ENCODE measurements at places on chromosomes 11 and 22. TPM values are rescaled to one million over a fixed set of nuclear protein-coding genes. Genes with fewer than 3 reads are reported as not detected.

Gene SLC1A2
- not detected for total RNA-seq

DNA sequence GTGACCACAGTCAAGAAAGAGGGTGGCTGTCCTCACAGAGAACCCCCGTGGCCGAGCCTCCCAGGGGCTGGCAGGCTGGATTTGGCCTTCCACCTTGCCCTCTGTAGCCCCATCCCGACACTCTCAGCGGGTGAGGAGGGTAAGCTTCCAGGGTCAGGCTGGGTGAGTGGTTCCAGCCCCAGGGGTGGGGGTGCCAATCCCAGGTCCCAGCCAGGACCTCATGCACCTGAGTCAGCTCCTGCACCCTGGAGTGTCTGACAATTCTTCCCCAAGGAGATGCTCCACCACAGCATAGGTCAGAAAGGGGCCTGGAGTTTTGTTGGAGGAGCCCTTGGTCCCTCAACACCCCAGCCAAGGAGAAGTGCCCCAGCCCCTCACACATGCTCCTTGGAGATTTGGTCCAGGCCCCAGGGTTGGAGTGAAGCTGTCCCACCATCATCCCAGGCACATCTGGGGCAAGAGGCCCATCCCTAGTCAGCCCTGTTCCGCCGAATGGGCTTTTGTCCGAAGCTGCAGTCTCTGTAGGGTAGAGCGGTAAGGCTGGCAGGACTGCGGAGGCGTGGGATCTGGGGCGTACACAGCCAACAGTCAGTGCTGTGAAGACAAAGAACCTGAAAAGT lies 8.4 kb downstream of the LINC01488 start:
- H3K4me3 ChIP-seq: no peak overlapping the region
- no peak for DNase-seq
- no peak overlapping the region for H3K27ac ChIP-seq
- no peaks in the 10 kb centered on the region for H3K27me3 ChIP-seq
- no peaks in the 10 kb centered on the region for H3K36me3 ChIP-seq

Gene SCUBE2
- total RNA-seq: 0.47 TPM

Gene FGF3
- total RNA-seq: not detected

- H3K36me3 ChIP-seq: no peaks in the 10 kb centered on the region
- H3K4me3 ChIP-seq: no peak overlapping the region
- H3K27me3 ChIP-seq: no peaks in the 10 kb centered on the region
- H3K4me1 ChIP-seq: no peaks in the 10 kb centered on the region
- H3K27ac ChIP-seq: no peak overlapping the region
- DNase-seq: no peak
Observed at GRCh38 chr11:97525273-97525672, 1135.5 kb downstream of the JRKL start.

Gene TMPRSS13
- total RNA-seq: 1.4 TPM

- no peak overlapping the region for H3K4me3 ChIP-seq
- H3K36me3 ChIP-seq: peaks cover 53% of the 10 kb centered on the region
- H3K27me3 ChIP-seq: no peaks in the 10 kb centered on the region
- H3K27ac ChIP-seq: no peak overlapping the region
- DNase-seq: no peak
Observed at GRCh38 chr22:29530716-29531115, 22.8 kb downstream of the THOC5 start.

DNA sequence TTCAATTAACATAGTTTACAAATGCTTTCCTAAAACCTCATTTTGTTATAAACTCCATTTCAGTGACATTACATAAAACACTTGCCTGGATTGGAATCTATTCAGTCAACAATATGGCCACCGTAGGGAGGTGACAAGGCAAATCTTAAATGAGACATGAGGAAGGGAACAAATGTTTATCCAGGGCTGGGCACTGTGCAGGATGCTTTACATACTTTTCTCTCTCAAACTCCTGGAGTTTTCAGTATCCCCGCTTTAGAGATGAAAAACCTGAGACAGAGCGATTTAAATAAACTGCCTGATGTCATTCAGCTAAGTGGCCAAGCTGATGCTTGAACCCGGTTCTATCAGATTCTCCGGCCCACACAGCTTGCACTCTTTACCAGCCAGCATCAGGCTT lies 259.9 kb downstream of the CADM1 start:
- no peaks in the 10 kb centered on the region for H3K27me3 ChIP-seq
- no peak overlapping the region for H3K27ac ChIP-seq
- H3K4me1 ChIP-seq: no peaks in the 10 kb centered on the region
- no peaks in the 10 kb centered on the region for H3K36me3 ChIP-seq

- H3K4me1 ChIP-seq: peaks cover 9% of the 10 kb centered on the region
- H3K27me3 ChIP-seq: peaks cover 11% of the 10 kb centered on the region
- H3K36me3 ChIP-seq: no peaks in the 10 kb centered on the region
Observed at GRCh38 chr11:61516675-61517572, 8.4 kb downstream of the LRRC10B start.

DNA sequence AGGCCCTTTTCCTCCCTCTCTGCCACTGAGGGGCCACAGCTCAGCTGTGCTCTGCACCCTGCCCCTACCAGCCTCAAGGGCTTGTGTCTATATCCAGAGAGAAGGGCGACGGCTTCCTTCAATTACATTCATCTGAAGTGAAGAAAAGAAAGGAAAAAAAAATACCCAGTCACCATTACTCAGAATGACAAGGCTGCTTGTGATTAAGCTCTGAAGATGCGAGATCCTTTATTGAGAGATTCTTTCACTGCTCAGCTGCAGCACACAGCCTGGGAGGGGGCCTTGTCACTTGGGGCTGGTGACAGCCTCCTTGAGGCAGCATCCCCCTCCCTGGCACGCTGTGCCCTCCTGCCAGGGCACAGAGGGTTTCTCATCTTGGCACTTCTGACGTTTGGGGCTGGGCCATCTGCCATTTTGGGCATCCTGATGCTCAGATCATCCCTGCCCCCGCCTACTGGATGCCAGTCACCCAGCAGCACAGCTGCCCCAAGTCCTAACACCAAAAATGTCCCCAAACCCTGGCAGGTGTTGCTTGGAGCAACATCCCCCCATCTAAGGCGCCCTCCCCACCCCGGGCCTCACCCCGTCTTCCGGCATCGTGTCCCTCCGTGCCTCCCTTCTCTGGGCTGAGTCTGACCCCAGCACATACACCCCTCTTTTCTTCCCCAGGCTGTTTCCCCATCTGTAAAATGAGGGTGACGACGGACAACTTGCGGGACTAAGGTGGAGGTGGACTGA lies 1394.7 kb downstream of the BRD1 start:
- DNase-seq: no peak
- no peaks in the 10 kb centered on the region for H3K4me1 ChIP-seq
- no peaks in the 10 kb centered on the region for H3K27me3 ChIP-seq
- no peaks in the 10 kb centered on the region for H3K36me3 ChIP-seq
- H3K27ac ChIP-seq: no peak overlapping the region
- no peak overlapping the region for H3K4me3 ChIP-seq

Gene SLC37A2
- total RNA-seq: 1.5 TPM

DNA sequence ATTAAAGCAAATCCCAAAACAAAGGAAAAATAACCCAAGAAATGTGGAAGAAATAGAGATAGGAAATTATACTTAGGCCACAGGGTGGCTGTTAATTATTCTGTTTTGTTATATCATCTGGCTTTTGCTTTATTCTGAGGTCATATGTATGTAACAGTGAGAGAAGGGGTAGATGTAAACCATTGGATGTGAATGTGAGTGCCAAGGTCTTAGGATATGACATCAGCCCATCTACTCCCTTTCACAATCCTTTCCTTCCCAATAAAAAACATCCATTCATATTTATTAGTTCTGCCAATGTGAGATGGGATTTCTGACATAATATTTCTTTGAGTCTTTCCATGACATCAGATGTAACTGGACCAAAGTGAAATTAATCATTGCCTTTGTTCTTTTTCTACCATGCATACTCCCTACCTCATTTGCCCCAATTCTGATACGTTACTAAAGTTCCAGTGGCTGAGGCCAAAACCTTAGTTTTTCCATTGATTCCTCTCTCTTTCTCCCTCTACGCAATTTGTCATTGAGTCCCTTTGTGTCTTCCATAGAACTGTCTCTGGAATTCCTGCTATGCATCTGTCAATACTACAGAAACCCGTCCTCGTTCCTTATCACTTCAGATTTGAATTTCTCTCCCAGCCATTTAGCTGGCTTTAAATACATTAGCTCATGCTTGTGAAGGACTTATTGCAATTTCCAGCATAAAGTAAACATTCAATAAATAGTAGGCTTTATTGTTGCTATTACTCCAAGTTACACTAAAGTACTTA lies 170.3 kb downstream of the ARHGAP42 start:
- H3K27me3 ChIP-seq: no peaks in the 10 kb centered on the region
- H3K27ac ChIP-seq: no peak overlapping the region
- DNase-seq: no peak
- H3K36me3 ChIP-seq: no peaks in the 10 kb centered on the region

Data from CD8-positive, alpha-beta memory T cell (primary cell).